Purkinje cell (primary cell): ENCODE measurements at places on chromosomes 3 and 15. TPM values are rescaled to one million over a fixed set of nuclear protein-coding genes. Genes with fewer than 3 reads are reported as not detected.

Gene NPAP1
- 0.47 TPM in 1 of 2 replicates, not detected in the other for polyA plus RNA-seq

Gene KLHL40
- polyA plus RNA-seq = not detected in 2 replicates

Gene ERICH6
- polyA plus RNA-seq = 0.79 TPM in 1 of 2 replicates, not detected in the other

Gene DOCK3
- 8.6 and 12.0 TPM in 2 replicates for polyA plus RNA-seq

Gene TTLL13
- 0.31 and 0.79 TPM in 2 replicates for polyA plus RNA-seq

Gene CLRN1
- not detected in 2 replicates for polyA plus RNA-seq

Gene SPTBN5
- polyA plus RNA-seq = 0.79 and 1.4 TPM in 2 replicates

Gene RBMS3
- 99.0 and 122 TPM in 2 replicates for polyA plus RNA-seq

Gene PLSCR2
- polyA plus RNA-seq = 9.1 and 10.3 TPM in 2 replicates

Gene GPR27
- polyA plus RNA-seq = 32.3 and 42.7 TPM in 2 replicates
